ENCODE measurements at places on chromosomes 4 and X.

DNA sequence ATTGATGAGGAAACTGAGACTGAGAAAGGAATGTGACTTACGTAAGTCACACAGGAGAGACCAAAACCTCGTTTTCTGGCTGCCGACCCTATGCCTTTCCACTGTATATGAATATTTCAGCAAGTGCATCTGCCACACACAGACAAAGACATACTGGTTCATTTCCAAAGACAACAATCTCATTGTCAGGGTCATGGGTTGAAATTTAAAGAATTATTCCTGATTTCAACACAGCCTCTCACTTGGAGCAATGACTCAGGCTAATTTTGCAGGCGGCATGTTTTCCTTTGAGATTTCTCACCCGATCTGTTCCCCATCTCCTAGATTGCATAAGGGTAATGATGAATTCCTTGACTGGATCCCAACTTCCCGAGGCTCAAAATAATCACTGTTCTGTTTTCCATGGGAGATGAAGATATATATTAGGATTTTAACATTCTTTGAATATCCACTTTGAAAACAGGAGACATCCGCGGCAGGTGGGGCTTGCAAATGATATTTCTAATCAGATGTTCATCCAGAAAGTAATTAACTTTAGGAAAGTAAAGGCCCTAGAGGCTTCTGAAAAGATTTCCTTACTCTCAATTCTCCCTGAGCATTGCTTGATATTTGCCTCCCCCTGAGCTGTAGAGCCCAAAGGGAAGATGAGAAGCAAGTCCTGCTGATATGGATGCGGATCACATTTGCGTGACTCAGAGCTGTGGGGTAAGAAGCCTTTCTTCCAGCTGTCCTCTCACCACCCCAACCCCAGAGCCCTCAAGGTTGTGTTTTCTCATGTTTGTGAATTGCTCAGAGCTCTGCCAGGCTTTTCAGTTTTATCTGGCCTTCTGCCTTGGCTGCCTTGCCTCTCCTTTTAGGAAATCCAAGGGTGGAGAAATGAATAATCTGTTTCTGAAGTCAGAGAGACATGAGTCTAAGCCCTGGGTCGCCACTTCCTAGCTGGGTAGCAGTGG is 361.1 kb upstream of the BOD1L1 start:
- no peak for DNase-seq

- no peak for DNase-seq
Measured at GRCh38 chrX:113548308-113549015, 707.8 kb upstream of the AMOT start.

GRCh38 chr4:69078852-69079251 is 17.4 kb upstream of the UGT2B7 start:
- DNase-seq, result no peak

DNA sequence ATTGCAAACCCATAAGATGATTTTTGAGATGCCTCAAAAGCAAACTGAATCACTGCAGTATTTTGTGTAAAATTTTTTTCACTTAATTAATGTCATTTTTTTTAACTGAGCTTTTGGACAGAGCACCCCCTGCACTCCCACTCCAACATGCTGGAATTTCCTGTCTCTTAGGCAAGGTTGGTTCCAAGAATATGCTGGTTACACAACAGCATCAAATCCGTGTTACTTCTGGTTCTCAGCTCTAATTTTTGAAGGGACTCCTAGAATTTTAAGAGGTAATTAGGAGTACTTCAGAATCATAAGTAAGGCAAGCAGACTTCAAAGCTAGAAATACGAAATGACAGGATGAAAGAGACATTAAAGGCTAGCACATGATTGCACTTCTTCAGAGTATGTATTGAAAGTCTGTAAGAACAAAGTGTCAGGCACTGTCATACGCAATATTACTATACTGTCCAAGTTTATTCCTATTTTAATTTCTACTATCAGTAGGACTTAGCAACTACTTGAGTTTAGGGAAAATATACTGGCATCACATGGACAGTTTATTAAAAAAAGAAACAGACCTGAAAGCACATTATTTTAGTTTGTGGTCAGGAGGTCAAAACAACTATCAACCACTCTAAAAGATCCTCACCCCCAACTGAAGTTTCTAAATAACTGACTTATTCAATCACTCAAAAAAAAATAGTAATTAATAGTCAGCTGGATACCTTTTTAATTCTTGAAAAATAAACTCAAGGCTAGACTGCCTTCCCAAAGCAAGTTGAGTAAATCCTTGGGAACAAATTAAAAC is 1.6 kb upstream of the JCHAIN start:
- DNase-seq, result no peak

DNA sequence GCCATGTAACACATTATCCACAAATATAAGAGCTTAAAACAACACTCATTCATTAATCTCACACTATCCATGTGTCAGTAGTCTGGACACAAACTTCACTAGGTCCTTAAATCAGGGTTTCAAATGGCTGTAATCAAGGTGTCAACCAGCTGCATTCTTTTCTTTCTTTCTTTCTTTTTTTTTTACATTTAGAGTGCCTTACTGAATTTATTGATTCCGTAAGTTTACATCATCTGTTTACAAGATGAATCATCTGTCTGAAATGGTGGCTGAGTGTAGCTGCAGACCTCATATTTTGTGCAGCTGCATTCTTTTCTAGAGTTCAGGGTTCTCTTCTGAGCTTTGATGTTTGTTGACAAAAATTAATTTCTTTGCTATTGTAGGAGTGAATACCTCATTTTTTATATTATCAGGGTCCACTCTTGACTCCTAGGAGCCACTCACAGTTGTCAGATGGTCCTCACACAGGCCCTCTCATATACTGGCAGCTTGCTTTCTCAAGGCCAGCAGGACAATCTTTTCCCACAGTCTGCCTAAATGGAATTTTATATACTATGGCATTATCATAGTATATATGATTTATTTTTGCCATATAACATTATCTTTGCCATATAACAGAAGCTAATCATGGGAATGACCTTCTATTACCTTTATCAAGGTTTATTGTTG is 37.8 kb downstream of the SPOCK3 start:
- no peak for DNase-seq

- DNase-seq, result peak; percentile 58
Measured at GRCh38 chrX:51332188-51332942, at the start of gene NUDT10. NUDT10 (plus strand) TSS chrX:51332822; CDS start chrX:51332966, 144 bp downstream.

GRCh38 chr4:139685180-139685579 is 19.6 kb downstream of the MGST2 start:
- DNase-seq, result no peak

GRCh38 chrX:100085846-100086245 is 324.2 kb downstream of the PCDH19 start:
- no peak for DNase-seq

DNA sequence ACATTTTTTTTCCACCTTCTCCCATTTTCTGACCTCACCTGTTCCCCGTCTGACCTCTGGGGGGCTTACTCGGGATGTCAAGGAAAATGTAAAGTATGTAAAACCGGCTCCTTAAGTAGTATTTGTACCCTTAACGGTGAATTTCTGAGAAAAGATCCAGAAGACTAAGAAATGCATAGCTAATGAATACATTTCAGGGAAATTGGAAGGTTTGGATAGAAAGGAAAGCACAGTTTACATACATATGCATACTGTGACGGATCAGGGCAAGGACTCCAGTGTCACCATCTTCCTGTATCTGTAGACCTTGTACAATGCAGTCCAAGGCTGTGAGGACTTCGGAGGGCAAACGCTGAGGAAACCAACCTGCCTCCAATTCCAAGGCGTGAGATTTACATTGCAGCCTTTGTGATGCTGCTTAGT is 2185.9 kb upstream of the TENM3 start:
- no peak for DNase-seq

DNA sequence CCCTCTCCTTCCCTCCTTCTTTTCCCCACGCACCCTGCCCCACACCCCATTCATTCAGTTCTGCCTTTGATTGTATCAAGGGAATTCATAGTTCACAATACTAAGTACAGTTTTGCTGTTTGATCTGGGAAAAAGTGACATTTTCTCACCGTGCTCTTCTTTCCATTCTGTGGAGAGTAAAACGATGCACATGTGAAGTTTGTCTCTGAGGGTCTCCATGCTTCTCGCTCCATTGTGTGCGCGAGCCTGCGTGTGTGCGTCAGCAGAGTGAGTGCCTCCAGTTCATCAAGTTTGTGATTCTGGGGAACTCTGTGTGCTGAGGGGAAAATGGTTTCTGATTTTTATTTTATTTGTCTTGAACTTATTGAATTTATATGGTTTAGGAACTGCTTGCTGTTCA is 1.9 kb downstream of the STK26 start:
- DNase-seq, result peak; percentile 26

- no peak for DNase-seq
Measured at GRCh38 chr4:100162027-100162685, 28.1 kb downstream of the DDIT4L start.

DNA sequence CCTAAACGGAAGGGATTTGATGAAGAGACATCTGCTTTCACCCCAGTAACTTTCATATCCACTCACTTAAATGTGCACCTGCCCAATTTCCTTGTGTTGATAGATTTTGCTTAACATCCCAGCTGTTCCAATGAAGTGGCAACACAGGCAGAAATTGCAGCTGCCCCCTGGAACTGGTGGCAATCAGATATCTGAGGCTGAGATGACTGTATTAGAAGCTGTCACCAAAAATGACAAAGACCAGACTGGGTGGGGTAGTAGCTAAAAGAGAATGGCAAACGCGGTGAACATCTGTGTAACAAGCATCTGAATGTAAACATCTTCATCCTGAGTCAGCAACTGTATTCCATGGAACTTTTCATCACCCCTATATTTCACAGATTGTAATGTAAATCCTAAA is 17.1 kb downstream of the GABRA2 start:
- DNase-seq, result no peak

DNA sequence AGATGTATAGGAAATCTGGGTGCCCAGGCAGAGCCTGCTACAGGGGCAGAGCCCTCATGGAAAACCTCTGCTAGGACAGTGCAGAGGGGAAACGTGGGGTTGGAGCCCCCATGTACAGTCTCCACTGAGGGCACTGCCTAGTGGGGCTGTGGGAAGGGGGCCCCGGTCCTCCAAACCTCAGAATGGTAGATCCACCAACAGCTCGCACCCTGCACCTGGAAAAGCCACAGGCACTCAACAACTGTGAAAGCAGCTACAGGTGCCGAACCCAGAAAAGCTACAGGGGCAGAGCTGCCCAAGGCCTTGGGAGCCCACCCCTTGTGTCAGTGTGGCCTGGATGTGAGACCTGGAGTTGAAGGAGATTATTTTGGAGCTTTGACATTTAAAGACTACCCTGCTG is 5.4 kb upstream of the XPNPEP2 start:
- no peak for DNase-seq

GRCh38 chrX:3697220-3697684 is 16.2 kb downstream of the PRKX start:
- no peak for DNase-seq

GRCh38 chrX:40147971-40148370 is 50.2 kb upstream of the BCOR start:
- DNase-seq, result no peak

DNA sequence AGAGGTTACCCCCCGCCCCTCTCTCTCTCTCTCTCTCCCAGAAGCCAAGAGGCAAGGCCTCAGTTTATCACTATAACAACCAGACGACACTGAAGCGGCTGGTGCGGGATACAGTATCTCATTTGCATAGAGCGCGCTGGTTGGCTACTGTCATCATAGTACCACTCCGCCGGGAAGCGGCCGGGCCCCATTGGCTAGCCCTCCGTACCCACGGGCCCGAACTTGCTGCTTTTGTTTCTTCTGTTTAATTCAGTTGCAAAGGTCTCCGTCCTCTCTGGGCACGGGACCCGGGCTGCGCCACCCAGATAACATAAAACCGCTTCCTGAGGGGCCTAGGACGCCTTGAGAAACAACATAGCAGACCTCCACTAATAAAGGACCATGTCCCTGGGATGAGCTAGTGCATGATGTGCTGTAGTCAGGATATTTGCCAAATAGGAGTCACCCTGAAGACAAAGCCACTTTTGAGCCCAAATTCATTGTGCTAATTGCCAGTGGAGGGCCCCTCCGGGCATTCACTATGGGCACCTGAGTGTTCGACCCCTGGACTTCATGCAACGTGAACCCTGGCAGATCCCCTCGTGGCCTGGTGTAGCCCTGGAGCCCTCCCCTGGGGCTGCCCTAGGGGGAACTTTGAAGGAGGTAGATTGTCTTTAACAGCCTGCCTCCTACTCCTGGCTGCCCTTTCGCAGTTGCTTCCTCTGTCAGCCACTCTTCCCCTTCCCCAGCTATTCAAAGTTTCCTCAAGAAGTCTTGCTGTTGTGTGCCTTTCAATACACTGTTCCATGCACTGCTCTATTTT is at the start of gene PCYT1B:
TSS of gene PCYT1B (minus strand) at position 91 of the 802 bp plus-strand sequence. CDS start 242 bp downstream, outside the sequence.
- peak; percentile 52 for DNase-seq

- DNase-seq, result no peak
Measured at GRCh38 chr4:140837736-140838135, 81.6 kb upstream of the TBC1D9 start.

DNA sequence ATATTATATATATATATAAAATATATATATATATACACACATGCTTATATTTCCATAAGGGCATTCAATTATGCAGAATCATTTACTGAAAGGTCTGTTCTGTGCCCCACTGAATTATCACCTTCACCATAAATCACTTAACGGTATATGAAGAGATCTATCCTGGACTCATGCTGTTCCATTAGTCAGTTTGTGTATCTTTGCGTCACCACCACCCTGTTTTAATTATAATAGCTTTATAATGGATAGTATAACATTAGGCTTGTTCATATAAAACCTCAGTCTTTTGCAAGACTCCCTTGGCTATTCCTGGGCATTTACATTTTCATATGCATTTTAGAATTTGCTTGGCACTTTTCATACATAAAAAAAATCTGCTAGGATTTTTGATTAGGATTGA is 19.1 kb downstream of the WDR17 start:
- no peak for DNase-seq

DNA sequence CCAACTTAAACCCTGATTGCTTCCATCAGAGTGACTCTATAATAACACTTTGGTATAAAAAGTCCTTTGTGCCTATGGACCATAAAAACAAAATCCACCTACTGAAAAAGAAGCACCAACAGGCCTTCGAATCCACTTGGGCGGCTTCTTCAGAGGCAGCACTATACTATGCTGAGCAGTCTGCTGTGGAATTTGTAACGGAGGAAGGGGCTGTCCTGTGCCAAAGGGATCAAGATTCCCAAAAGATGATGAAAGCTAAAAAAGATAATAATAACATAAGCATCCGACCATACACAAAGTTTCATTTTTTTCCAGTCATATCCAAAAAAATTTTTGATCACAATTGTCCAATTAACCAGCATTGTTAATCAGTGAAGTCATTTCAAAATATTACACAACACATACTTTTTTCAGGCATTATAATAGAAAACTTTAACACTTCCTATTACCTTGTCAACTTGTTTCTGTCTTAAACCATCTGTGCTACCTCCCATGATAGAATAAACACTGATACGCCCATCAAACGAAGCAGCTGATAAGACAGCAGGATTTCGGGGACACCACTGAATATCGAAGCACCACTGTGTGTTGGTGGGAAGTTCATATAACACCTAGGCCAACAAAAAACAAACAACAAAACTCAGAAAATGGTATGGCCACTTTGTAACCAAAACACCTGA is 24.1 kb downstream of the SEC31A start:
- no peak for DNase-seq

GRCh38 chrX:41337140-41337539 is 3.2 kb downstream of the DDX3X start:
- no peak for DNase-seq

- no peak for DNase-seq
Measured at GRCh38 chr4:12588582-12588981, 895.6 kb downstream of the RAB28 start.

GRCh38 chrX:101745046-101745445 is 85.4 kb upstream of the ARMCX2 start:
- DNase-seq, result no peak

Data from stimulated activated naive CD8-positive, alpha-beta T cell treated with anti-CD3 and anti-CD28 coated beads, Interleukin-15, Interleukin-2, amounts not matched to agents 100 U/mL and 50 U/mL, for 24 hours (primary cell).